GM10248 (cell line): ENCODE measurements at places on chromosomes 16 and 17.
A peak's percentile ranks its signal among the peaks of the same experiment; 100 is the strongest.

DNA sequence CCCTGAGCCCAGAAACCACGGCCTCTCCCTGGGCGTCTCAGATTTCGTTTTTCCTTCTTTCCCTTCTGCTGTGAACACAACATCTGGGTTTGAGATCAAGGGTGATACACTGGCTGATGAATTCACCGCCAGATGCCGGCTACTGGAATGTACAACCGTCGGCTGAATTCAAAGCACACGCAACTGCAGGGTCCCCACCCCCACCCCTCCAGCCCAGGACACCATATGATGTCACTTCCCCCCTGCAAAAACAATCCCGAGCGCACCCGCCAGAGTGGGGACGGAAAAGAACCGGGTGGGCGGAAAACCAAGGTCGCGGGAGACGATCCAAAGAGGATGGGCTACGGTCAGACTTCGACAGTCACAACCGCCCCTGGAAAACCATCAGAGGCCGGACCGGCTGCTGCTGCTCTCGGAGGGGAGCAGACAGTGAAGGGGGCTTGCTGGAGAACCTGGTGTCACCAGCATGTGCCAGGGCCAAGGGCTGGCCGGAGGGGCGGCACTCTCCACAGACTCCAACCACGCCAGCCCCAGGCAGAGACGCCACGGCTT, 23.3 kb downstream of the CEP295NL start:
- no peak for DNase-seq

- no peak for DNase-seq
Measured at GRCh38 chr16:88796278-88796677, 7.3 kb upstream of the CDT1 start.

DNA sequence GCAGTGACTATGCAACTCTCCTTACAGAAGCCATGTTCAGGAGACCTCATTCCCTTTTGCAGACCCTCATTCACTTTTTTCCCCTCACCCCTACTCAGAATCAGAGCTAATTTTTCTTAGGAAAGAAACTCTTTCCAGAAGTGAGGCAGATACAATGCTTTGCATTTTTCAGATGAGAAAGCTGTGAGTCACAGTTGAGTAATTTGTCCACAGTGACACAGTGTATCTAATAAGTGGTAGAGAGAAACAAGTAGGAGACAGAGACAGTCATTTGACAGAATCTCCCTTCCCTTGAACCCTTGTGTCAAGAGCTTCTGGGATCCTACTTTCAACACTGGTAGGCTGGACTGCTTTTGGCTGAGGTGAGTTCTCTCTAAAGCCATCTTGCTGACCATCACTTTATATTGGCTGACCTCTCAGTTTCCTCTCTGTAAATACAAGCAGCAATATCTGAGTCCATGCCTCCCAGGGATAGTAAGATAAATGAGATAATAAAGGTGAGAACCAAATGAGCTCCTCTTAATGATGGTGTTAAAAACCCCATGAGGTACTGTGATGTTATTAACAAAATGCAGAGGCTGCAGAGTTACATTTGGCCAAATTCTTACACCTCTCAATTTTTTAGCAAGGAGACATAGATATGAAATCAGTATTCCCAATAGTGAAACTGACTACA, 130.8 kb downstream of the CA10 start:
- no peak for DNase-seq

GRCh38 chr16:2520097-2520783, at the start of gene AMDHD2:
Gene AMDHD2, plus strand, starts transcription at chr16:2520371. Its CDS starts 88 bp downstream, at chr16:2520459.
- DNase-seq, result peak; percentile 96

DNA sequence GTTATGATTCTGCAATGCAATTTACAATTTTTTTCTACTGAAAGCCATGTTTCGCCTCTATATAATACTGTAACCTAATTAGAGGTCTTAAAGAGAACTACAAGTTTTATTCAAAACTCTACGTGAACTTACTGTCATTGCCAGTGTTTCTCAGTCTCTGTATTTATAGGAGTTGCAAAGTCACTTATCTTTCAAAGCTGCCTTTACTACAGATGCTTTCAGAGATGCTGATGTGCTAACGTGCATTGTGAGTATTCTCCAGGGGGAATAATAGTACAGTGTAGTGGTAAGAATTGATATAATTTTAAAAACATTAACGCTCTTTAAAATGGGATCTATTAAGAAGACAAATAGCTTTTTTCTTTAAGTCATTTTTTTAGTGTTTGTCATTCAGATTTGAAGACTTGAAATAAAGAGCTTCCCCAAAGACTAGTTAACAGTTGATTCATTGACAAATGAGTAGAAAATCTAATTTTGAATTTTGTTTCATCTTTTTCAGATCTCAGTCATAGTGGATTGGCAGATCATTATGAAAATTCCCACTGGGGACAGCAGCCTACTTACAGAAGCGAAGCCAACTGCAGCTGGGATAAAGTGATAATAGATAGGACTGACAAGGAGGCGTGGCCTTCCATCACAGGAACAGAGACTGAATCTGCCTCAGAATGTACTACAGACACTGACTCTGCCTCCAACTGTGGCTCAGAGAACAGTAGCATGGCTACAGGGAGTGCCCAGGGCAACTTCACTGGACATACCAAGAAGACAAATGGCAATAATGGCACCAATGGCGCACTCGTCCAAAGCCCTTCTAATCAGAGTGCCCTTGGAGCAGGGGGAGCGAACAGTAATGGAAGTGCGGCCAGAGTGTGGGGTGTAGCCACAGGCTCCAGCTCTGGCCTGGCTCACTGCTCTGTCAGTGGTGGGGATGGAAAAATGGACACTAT, 79.9 kb downstream of the TMC6 start:
- DNase-seq, result no peak

GRCh38 chr17:6240601-6241000, 170.4 kb downstream of the WSCD1 start:
- no peak for DNase-seq

GRCh38 chr17:41452281-41452680, 11.5 kb upstream of the KRT38 start:
- no peak for DNase-seq

GRCh38 chr16:21021316-21021715, 120.7 kb downstream of the LYRM1 start:
- no peak for DNase-seq

DNA sequence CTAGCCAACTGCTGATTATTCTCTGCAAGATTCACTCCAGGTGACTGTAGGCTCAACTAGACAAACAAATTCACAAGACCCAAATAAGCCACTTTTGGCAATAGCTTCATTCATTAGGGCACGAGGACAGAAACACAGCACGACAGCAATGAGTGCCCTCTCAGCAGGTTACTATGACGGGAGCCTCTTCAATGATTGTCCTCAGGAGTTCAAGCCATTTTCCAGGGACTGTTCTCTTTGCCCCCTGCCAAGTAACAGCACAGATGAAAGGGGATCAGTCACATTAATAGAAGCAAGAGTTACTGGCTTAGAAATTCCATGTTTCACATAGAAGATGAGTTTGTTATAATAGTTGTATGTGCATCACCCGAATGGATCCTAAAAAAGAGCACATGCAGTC, 712.2 kb downstream of the CDH8 start:
- no peak for DNase-seq

DNA sequence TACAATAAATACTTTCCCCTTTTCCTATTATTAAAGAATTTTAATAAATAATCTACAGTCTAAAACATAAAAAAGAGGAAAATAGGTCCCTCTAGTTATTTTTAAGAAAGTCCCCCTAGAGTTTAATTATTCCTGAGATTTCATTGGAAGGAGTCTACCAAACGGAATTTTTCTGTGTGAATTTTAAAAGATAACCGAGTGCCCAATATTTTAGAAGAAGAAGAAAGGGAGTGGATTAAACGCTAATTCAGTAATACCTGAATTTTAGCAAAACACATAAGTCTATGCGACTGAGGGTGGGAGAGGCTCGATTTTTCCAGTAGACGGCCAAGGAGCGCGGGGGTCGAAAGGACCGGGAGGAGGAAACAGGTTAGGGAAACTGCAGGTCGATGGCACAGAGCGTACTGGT, 2.2 kb downstream of the HOXB2 start:
- DNase-seq, result no peak

DNA sequence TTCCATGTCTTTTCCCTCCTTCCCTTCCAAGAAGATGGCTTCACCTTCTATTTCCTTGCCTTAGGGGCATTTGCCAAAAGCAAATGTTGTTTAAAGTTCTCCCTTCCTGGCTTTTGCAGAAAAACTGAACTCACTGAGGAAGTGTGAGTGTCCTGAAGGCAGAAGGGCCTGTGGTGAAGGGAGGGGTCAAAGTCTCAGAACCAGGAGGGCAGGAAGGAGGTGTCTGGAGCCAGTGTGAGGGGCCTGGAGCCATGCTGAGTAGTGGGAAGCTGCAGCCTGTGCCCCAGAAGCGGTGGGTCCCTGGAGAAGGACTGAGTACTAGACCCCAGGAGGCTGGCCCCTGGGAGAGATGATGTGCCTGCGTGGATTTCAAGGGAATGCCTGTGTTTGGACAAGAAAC, 23.8 kb upstream of the SUPT4H1 start:
- no peak for DNase-seq

DNA sequence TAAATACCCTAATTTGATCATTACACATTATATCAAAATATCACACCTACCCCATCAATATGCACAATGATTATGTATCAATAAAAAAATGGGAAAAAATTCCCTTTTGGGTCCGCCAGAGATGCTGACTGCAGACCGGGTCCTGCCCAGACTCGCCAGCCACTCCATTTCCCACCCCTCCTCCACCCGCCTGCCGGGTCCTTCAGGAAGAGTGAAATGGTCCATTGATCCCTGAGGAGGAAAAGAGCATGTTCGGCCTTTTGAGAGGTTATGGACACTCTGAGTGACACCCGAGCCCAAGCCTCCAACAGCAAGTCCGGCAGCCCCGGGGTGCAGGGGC, 123.9 kb upstream of the ZFHX3 start:
- no peak for DNase-seq

DNA sequence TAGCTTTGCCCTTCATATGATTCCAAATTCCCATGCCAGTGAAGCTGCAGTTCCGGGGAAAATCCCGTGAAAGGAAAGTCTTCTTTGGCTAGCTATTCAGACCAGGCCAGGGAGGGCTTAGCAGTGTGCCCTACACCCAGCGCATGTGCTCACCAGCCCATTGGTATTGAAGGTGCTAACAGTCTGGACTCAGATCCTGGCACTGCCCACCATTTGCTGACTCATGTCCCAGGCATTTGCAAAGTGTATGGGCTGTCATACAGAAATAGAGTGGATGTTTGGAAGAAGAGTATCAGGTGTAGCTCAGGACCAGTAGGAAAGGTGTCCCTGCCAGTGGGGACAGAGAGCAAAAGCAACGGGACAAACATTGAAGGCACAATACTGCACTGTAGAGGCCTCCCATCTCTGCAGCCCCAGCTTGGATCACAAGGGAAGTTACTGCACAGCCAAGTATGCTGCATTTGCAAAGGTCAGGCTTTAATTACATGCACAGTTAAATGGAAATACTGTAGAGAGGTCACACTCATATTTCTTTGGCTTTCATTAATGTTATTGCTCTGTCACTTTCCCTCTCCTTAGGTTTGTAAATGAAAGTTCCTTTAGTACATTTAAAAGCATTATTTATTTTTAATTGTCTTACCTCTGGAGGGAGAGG, 220.0 kb downstream of the IRX3 start:
- no peak for DNase-seq

GRCh38 chr17:73468221-73468620, 156.4 kb upstream of the CDC42EP4 start:
- DNase-seq, result no peak

DNA sequence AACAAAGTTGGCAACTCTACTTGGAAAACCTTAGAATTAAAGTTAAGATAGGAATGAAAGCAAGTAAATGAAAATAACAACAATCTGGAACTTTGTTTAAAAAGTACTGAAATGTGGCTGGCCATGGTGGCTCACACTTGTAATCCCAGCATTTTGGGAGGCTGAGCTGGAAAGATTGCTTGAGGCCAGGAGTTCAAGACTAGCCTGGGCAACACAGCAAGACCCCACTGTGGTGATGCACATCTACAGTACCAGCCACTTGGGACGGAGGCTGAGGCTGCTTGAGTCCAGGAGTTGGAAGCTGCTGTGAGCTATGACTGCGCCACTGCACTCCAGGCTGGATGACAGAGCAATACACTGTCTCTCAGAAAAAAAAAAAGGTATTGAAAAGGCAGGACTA, 51.7 kb downstream of the SYNRG start:
- no peak for DNase-seq

GRCh38 chr16:4693956-4694641, 737 bp downstream of the NUDT16L1 start:
- DNase-seq, result peak; percentile 81

DNA sequence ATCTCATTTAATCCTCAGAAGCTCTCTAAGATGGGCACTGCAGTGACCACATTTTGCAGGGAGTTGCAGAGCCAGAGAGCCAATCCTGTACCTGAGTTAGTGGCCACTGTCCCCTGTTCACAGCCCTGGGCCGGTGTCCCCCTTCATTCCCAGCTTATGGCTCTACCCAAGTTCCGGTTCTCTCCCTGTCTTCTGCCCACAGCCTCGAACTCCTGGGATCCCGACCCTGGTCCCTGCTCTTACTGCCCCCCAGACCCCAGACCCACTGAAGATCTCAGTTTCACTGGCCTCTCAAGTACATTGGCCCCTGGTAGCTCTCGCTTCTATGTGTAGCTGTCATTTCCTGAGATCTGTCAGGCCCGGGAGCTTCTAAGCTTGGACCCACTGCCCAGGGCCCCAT, 12.2 kb downstream of the ASGR2 start:
- peak; percentile 9 for DNase-seq

- no peak for DNase-seq
Measured at GRCh38 chr16:11093572-11094074, 149.3 kb downstream of the CLEC16A start.
